ENCODE measurements at places on chromosomes 1 and 21. TPM values are rescaled to one million over a fixed set of nuclear protein-coding genes. Genes with fewer than 3 reads are reported as not detected.

The LRRIQ3 gene
- 0.51 TPM for total RNA-seq

The CTSK gene
- 0.63 TPM for total RNA-seq

The SLC6A17 gene
- 2.4 TPM for total RNA-seq

The SYTL1 gene
- total RNA-seq = under 0.01 TPM

The C1QC gene
- not detected for total RNA-seq

DNA sequence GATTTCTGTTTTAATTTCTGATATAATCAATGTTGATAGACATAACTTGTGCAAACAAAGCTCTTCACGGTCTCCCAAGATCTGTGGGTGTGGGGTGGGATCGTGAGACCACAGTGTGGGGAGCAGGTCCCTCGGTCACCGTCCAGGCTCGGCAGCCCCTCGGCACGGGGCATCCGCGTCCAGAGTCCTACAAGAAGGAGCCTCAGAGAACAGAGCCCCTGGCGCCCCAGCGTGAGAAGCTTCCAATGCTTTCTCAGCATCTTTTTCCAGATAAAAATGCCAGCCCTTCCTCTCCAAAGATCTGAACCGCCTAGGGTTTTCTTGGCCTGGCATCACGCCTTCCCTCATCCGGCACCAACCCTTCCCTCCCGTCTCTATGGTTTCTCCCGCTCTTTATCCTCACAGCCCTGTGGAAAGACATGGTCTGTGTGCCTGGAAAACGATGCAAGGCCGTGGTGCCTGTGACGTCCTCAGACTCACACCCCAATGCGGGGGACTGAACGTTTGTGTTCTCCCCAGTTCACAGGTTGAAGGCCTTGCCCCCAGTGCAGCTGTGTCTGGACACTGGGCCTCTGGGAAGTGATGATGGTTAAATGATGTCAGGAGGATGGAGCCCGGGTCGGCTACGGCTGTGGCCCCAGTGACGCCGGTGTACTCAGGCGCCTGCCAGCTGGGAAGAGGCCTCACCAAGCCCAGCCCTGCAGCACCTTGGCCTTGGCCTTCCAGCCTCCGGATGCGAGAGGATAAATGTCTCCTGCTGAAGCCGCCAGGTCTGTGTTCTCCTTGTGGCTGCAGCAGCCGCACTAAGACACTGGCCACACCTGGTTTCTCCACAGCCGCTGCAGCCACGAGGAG is 45.9 kb upstream of the COL6A2 start:
- DNase-seq = no peak

GRCh38 chr1:76133977-76134376 is 59.4 kb downstream of the ST6GALNAC3 start:
- DNase-seq = no peak

GRCh38 chr1:194535369-194535768 is 1349.0 kb upstream of the B3GALT2 start:
- no peak for DNase-seq

DNA sequence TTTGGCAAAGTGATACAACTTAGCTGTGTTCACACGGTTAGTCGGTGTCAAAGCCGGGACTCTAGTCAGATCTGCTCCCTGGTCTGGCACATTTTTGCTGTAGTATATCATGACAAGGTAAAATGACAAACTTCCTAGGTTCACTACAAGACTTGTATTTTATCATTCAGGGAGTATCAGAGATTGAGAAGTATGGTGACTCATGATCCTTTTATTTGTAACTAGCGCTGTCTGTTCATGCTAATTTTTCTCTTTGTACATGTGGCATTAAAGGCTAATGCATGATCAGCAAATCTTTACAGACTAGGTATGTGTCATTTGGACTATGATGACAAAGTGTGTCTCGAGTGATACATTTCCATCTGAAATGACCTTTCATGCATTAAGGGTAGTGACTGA is 326.7 kb downstream of the SIPA1L2 start:
- no peak for DNase-seq

DNA sequence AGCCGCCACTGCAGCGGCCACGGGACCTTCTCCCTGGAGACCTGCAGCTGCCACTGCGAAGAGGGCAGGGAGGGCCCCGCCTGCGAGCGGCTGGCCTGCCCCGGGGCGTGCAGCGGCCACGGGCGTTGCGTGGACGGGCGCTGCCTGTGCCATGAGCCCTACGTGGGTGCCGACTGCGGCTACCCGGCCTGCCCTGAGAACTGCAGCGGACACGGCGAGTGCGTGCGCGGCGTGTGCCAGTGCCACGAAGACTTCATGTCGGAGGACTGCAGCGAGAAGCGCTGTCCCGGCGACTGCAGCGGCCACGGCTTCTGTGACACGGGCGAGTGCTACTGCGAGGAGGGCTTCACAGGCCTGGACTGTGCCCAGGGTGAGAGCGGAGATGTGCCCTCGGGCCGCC is 11.7 kb downstream of the TNN start:
- DNase-seq = no peak

DNA sequence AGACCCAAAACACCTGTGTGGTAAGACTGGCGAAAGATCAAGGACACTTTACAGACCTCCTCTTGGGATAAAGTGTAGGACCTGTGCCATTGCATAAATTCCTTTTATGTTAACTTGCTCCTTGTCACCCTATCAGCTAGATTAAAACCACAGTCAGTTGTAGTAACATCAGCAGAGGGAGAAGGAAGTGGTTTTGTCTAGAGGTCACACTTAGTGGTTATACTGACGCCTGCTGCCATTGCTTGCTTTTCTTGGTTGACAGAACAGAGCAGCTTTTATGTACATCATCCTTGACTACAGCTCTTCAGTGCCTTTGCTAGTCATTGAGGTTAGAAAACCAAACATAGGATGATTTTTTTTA is 101.4 kb downstream of the PBX1 start:
- no peak for DNase-seq

- DNase-seq = peak; percentile 24
These were observed 60.8 kb downstream of the FASLG start for GRCh38 chr1:172719694-172720138.

GRCh38 chr1:31909691-31910090 is 28.5 kb downstream of the PTP4A2 start:
- no peak for DNase-seq

- peak; percentile 10 for DNase-seq
These were observed 156.2 kb downstream of the DENND1B start for GRCh38 chr1:197619008-197619640.

- no peak for DNase-seq
These were observed 7.2 kb upstream of the VSIG8 start for GRCh38 chr1:159869607-159870006.

DNA sequence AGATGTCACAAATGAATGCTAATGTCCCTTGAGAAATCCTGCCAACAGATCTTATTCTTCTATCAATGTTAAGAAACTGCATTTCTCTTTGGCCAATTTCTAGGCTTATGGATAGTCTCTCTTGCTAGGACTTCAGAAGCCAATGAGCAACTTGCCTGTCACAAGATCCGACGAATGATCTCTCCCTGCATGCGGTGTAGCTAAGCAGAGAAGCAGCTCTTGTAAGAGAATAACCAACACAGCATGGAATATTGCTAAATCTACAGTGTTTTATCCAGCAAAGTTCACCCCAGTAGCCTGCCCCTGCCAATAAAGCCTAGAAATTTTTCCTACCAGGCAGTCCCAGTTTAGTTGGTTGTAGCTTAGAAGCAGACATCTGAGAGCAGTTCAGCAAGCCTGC is 2.1 kb upstream of the SLC44A5 start:
- no peak for DNase-seq

DNA sequence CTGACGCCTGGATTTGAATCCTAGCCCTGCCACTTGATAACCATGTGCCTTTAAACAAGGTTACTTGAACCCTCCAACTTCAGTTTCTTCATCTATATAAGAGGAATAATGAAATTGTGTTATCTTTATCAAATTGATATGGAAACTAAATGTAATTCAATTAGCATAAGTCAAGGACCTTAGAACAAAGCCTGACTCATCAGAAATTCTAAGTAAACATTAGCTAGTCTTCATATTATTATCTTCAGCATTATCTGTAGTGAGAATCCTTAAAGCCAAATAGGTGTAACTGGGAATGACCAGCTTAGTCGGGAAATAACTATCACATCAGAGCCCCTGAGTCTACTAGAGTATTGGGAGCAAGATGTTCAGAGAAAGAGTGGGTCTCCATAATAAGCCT is 6.6 kb downstream of the SELL start:
- DNase-seq = no peak

DNA sequence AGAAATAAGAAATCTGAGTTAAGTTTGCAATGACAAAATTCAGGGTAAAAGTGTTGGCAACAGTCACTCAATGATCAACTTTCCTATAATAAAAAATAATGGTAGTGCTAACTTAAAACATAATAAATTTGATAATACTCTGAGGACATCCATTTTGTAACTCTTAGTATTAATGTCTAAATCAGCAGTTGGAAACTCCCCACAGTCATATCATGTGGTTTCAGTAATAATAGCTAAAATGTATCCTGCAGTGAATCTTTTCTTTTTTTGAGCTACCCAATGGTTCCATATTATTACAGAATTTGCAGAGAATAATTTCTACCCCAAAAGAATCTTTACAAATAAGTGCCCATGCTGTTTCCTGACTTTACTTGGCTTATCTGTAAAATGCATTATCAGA is 286.7 kb downstream of the PTPRC start:
- no peak for DNase-seq

GRCh38 chr1:193221651-193222050 is 35.2 kb upstream of the B3GALT2 start:
- DNase-seq = no peak

- peak; percentile 14 for DNase-seq
These were observed 35.6 kb upstream of the ADGRL4 start for GRCh38 chr1:79042117-79042516.

- no peak for DNase-seq
These were observed 558 bp upstream of the PGD start for GRCh38 chr1:10398278-10398733.

GRCh38 chr21:43355266-43355924 is 71.5 kb downstream of the SIK1 start:
- no peak for DNase-seq

DNA sequence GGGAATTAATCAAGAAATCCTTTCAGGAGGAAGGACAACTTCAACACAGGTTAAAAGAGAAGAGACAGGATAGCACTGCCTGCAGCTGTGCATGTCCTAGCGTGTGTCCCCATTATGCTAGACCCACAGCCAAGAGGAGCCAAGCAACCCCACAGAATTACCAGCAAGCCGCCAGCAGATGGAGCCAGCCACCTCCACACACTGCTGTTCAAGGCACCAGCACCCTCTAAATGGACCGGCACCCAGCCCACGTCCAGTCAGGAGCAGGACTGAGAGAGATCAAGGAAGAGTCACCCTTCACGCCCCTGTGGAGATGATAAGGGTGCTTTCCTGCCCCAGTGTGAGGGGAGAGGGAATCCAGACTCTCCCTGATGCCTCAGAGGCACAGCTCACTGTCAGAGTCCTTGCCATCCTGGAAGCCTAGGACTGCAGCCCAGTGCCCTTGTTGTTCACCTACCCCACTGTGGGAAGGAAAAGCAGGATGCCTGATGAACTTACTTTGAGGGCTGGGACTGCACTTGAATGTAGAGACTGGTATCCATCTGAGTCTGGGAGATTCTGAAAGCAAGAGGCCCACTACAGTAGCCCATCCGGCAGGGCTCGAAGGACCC is 37.1 kb upstream of the CTTNBP2NL start:
- peak; percentile 60 for DNase-seq
